ENCODE measurements at places on chromosomes 16 and 17.

DNA sequence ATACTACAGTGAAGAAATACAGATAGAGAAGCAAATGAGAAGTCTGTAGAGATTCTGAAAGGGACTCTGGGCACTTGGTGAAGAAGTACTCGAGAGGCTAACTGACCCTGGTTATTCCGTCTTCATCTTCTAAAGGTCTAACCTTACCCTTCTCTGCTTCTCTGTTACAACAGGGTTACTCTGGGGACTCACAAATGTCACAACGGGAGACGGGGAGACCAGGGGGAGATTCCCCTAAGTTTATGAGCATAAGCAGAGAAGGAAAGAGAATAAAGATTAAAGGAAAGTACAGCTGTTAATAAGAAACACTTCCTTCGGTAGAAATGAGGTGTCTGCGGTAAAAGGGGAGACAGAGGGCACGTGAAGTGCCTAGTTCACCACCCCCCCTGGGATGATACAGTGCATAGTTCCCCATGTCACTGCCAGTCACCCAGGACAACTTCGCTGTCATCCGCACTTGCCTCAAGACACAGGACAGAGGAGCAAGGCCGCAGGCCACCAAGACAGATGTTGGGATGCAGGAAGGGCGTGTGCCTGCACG lies 75.2 kb upstream of the TRAP1 start:
- DNase-seq: no peak

DNA sequence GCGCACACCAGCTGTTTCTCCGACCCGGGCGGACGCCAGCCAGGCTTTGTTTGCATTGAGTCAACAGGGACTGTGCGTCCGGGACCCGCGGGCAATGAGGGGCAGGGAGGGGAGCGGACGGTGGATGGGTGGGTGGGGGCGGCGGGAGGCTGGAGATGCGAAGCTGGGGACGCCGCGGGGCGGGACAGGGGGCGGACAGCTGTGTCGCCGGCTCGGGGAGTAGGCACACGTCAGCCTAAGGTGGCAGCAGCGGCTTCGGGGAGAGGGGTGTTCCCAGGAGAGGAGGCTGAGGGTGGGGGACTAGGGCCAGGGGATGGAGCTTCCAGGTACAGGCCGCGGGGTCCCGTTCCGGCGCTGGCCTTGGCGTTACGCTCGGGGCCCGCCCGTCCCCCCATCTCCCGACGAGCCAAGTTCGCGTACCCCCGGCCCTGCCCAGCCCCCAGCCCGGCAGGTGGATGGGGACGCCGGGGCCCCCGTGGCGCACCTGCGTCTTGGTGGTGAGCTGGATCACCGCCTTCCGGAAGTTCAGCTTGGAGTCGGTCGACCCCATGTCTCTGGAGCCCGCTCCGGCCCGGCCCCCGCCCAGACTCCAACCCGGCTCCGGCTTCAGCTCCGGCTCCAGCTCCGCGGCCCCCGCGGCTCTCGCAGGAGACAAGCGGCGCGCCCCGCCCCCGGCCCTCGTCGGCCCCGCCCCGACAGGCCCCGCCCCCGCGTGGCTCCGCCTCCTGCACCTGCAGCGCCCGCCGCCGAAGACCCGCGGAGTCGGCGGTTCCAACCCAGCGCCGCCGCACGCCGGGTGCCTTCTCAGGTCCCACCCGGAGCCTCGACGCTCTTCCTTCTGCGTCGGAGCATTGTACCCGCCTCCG lies at the start of gene HID1:
Gene HID1, minus strand, starts transcription at position 653 of the 866 bp plus-strand sequence. Its CDS starts 103 bp downstream, at position 550.
- DNase-seq: no peak

DNA sequence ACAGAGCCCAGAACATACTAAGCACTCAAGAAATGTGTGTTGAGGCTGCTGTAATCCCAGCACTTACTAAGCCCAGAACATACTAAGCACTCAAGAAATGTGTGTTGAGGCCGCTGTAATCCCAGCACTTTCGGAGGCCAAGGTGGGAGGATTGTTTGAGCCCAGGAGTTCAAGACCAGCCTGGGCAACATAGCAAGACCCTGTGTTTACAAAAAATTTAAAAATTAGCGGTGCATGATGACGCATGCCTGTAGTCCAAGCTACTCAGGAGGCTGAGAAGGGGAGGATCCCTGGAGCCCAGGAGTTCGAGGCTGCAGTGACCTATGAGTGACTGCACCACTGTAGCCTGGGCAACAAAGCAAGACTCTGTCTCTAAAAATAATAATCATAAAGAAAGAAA lies 6.7 kb upstream of the ZDHHC1 start:
- no peak for DNase-seq

DNA sequence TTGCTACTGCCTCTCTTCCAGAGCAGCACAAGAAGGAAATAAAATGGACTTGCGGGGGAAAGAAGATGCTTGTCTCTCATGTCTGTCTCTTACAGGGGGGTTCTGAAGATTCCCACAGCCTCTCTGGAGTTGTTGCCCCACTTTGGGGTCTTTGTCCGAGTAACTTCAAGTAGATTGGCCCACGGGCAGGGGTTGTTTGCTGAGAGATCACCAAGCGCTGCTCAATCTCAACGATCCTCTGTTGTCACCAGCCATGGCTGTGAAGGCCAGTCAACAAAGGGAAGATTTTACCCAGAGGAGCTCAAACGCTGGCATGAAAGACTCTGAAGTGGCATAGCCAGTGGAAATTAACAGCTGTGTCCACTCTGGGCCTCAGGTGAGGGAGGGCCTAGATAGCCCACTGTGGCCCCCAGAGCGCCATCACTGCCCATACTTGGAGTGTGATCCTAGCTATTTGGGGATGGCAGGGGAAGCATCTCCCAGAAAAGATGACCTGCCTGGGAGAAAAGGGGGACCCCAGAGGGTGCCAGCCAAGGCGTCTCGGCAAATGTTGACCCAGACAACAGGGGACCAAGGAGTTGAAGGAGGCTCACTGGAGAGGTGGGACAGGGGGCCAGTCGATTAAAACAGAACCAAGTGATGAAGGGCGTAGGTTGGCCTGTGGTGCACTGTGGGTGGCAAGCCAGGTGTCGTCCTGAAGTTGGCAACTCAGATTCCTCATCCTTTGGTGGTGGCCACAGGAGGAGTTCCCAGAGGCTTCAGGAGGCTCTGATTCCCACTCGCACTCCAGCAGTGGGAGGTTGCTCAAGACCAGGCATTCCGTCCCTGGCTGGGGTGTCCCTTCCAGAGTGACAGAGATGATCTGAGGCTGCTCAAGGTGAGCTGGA lies 28.0 kb downstream of the SLC13A5 start:
- no peak for DNase-seq

DNA sequence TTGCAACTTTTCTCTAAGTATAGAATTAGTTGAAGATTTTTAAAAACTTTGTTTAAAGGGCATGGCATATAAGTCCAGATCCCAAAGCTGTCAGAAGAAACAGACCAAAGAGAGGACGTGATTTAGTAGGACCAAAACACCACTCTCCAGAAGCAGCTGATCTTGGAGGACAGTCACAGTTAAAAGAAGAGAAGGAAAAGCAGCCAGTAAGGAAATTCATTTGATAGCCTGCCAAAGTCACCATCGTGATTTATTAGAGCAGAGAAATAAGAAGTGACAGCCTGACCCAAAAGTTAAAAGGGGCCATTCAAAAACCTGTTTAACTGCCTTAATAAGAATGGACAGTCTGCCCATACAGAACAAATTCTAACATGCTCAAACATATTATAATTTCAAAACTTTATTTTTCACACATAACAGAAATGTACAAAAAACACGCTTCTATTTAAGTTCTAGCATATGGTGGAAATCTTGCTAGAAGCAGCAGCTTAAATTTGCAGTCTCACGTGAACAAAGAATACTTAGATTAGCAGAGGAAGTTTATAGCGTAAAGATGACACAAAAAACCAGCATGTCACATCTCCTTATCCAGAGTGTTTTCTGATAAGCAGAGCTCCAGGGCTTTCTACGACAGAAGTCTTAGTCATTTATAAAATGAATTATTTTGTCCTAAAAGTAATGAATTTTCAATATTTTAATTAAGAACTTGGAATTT lies 37.2 kb downstream of the TXNDC11 start:
- no peak for DNase-seq

DNA sequence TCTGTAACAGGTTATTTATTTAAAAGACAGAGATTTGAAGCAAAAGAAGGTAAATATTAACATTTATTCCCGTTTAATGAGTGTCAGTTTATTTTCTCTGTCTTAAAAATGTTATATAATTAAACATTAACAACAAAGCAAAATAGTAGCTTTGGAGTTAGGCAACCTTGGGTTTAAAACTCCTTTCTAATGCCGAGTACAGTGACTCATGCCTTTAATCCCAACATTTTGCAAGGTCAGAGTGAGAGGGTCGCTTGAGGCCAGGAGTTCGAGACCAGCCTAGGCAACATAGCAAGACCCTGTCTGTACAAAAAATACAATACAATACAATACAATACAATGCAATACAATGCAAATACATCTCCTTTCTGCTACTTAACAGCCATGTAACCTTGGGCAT lies 128.7 kb downstream of the CHD9 start:
- no peak for DNase-seq

- no peak for DNase-seq
These were observed 333.0 kb downstream of the SEC14L1 start for GRCh38 chr17:77473615-77474226.

DNA sequence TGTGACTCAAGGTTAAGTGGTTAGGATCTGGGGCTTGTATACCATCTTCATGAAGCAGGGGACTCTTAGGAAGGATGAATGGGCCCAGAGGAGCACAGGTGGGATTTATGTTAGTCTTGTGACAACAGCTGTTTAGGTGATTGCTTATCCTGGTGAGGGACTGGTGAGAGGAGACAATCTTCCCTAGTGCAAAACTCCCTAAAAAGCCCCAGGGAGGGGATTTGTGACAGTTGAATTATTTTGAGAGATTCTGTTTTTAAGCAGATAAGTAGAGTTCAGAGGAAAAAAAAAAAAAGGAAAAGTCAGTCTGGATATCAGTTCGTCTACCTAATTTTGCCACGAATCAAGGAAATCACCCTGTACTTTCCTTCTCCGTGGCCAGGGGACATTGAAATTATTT lies 35.1 kb upstream of the SEC14L1 start:
- no peak for DNase-seq

DNA sequence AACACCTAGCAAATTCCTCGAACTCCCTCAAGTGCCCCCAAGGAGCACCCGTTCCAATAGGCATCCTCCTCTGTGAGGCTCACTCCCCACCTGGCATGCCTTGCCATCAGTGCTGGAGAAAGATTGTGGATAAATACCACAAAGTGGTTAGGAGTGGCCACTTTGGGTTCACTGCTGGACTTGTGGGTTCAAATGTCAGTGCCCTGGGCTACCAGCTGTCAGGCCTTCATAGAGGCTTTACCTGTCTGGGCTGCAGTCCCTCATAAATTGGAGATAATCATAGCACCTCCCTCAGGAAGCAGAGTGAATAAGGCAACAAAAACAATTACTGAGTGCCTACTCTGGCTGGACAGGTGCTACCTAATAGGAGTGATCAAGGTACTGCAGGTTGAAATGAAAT lies 1.5 kb upstream of the SYT17 start:
- DNase-seq: no peak

GRCh38 chr16:57013229-57013628 lies 23.9 kb downstream of the NLRC5 start:
- no peak for DNase-seq

- DNase-seq: no peak
These were observed 693 bp downstream of the CLDN7 start for GRCh38 chr17:7261379-7262191.

DNA sequence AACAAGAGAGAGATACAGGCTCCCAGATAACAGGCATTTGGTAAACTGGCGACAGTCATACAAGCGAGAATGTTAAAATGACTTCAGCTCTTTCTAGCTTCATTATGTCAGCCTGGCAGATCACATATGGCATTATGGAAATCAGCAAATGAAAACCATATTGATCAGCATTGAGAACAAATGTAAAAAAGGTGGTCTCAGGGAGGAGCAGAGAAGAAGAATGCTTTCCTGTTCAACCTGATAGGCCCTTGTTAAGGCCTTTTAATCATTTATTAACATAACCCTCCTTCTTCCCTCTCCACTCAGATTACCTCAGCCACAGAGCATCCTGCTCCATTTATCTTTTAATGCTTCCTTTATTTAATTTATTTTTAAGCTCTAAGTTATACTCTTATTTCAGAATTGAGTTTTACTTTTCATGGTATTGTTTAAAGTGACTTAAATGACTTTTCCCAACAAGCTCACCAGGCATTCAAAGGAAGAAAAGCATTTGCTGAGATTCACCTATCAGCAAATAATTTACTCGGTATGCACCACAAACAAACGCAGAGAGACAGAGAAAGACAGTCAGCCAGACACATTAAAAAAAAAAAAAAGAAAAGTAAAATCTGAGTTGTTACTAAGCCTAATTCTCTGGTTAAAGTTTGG lies 243.9 kb upstream of the TBX2 start:
- no peak for DNase-seq

DNA sequence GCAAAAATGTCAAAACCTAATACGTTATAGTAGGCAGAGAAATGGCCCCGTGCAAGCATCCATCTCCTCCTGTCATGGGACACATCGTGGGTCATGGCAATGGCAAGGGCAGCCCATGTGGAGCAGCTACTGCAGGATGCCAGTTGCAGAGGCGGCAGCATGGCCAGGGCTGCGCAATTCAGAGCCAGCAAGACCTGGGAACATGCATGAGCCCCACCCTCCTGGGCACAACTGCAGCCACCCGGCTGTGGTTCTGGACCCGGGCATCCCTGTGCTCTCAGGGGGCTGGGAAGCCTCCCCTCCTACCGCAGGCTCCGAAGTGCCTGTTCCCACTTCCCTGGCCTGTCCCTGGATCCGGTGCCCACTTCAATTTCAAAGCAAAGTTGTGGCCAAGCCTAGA lies 203.6 kb downstream of the CPPED1 start:
- DNase-seq: no peak

- DNase-seq: no peak
These were observed 250.5 kb upstream of the C16orf82 start for GRCh38 chr16:26816266-26816665.

DNA sequence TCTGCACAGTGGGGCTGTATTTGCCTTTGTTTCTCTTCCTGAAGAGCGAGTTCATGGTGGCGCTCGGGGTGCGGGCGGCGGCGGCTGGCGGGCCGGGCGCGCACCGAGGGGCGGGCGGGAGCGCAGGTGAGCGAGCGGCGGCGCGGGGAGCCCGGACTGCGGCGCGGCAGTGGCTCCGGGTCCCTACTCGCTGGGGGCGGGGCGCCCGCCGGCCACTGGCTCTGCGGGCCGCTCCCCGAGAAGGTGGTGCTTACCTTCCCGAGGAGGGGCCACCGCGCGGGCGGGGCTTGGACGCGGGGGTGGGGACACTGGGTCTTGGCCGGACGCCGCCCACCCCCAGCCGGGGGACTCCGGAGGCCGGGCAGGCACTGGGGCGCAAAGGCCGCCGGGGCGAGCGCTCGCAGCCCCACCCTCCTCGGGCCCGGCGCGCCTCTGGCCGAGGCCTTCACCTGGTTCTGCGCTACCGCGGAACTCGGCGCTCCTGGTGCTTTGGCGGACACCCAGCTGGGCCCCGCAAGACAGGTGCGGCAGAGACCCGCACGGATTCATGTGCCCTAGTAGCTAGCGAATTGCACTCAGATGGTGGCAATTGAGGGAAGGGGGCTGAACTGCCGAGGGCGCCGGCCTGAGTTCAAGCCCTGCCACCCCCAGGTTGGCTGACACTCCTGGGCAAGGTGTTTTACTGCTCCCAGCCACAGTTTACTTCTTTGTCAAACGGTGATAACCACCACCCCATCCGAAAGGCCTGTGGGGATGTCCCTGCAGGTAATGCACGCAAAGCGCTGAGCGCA lies at the start of gene PPL:
Gene PPL, minus strand, starts transcription at position 158 of the 791 bp plus-strand sequence. Its CDS starts 103 bp downstream, at position 55.
- peak; percentile 95 for DNase-seq

Data from left lung (tissue), 14 donors.